ENCODE measurements at places on chromosomes 7 and 10. TPM values are rescaled to one million over a fixed set of nuclear protein-coding genes. Genes with fewer than 3 reads are reported as not detected.

GRCh38 chr7:70693686-70694433 lies 438.1 kb upstream of the GALNT17 start:
- peak overlapping the region; percentile 60 for H3K27ac ChIP-seq
- peak overlapping the region; percentile 81 for H3K4me3 ChIP-seq
- DNase-seq = peak; percentile 91
- H3K36me3 ChIP-seq = no peaks in the 10 kb centered on the region
- H3K4me1 ChIP-seq = peaks cover 11% of the 10 kb centered on the region

DNA sequence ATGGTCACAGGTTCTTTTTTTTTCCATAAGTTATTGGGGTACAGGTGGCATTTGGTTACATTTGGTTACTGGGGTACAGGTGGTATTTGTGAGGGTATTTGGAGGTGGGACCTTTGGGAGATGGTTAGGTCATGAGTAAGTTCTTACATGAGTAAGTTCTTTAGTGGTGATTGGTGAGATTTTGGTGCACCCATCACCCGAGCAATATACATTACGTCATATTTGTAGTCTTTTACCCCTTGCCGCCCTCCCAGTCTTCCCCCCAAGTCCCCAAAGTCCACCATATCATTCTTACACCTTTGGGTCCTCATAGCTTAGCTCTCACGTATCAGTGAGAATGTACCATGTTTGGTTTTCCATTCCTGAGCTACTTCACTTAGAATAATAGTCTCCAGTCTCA lies 49.2 kb upstream of the R3HCC1L start:
- peaks cover 4% of the 10 kb centered on the region for H3K27me3 ChIP-seq
- H3K4me3 ChIP-seq = no peak overlapping the region
- H3K36me3 ChIP-seq = no peaks in the 10 kb centered on the region

GRCh38 chr10:118957966-118958365 lies 71.5 kb upstream of the NANOS1 start:
- no peaks in the 10 kb centered on the region for H3K27me3 ChIP-seq
- no peak overlapping the region for H3K4me3 ChIP-seq
- peaks cover 13% of the 10 kb centered on the region for H3K4me1 ChIP-seq
- no peak for DNase-seq

Gene ARHGEF35
- total RNA-seq = 11.5 TPM

- H3K27me3 ChIP-seq = no peaks in the 10 kb centered on the region
- H3K4me1 ChIP-seq = no peaks in the 10 kb centered on the region
- no peak overlapping the region for H3K4me3 ChIP-seq
- no peaks in the 10 kb centered on the region for H3K36me3 ChIP-seq
- no peak overlapping the region for H3K27ac ChIP-seq
- DNase-seq = no peak
Measured at GRCh38 chr10:62471711-62472110, 97.5 kb downstream of the ZNF365 start.

DNA sequence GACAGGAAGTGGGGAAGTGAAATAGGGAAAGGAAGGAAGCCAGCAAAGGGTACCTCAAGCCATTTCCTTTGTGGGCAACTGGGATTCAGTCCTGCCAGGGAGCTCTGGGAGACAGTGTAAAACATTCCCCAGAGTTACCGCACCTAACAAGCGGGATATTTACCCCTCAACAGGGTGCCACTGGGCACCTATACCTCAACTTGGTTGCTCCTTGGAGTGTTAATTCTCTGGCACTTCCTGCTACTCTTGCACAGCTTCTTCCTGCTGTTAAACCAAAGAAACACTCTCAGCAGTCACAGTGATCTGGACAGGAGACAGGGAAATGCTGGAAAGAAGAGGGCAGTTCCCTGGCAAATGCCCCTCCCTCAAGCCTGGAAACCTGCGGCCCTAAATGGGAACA lies 151.3 kb downstream of the REEP3 start:
- DNase-seq = no peak
- no peak overlapping the region for H3K4me3 ChIP-seq
- no peaks in the 10 kb centered on the region for H3K36me3 ChIP-seq
- H3K4me1 ChIP-seq = peaks cover 20% of the 10 kb centered on the region
